Activated B cell treated with CpG ODN at 0.5 μM for 24 hours (primary cell): ENCODE measurements at places on chromosomes 5 and 9.

DNA sequence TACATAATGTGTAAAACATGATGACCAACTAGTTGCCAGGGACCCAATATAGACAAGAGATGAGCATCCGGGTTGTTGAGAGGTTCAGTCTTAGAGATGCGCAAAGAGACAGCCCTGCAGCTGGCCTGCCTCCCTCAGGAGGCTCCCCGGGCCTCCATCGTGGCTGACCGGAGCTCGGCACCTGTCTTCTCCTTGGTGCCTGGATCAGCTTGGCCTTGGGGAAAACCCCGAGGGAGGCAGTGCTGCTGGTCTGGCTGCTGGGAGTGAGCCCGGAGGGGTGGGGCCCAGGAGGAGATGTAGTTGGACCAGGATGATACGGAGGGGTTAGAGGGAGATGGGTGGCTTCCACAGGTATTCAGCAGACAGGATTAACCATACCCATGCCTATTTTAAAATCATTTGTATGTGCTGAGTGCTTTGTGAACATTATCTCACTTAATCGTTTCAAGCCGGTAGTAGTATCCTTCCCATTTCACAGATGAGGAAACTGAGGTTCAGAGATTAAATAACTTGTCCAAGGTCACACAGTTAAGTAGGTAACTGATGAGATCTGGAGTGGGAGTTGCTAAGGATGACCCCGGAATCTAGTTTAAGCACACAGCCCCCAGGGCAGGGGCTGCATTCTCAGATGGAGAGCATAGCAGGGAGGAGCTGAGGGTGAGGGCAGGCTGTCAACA, 173.8 kb downstream of the COL23A1 start:
- DNase-seq, result no peak

DNA sequence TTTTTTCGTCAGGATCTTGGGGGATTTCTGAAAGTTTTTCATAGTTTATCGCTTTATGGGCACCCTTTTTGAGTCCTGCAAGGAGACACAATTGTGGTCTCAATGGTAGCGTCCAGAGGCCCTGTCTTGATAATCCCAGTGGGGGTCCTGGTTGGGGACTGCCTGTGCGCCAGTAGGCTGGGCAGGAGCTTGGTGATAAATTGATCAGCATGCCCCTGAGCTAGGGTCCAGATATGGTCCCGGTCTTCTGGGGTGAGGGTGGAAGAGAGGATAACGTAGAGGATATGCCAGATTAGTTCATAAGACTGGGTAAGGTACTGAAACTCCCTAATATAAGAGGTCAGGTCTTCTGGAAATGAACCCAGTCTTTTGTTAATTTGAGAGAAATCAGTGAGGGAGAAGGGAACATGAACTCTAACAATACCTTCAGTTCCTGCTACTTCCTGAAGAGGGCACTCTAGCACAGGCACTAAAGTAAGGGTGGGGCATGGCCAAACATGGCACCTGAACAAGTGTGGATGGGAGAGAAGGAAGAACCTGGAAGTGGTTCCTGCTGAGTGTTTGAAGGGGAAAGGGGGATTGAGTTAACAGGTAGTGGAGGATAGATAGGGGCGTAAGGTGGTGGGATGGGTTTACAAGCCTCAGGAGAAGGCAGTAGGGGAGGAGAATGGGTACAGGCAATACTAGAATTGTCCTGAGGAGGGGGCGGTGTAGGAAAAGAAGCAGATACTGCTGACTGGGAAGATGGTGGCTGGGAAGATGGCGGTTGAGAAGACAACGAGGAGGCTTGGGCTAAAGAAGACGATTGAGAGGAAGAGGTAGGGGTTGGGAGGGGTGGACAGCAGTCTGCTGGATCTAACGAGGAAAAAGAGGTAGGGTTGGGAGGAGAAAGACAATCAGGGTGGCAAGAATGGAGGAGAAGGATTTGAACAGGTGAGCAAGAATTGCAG, 33.8 kb upstream of the ANXA2R start:
- no peak for DNase-seq

GRCh38 chr5:997711-998110, 10.9 kb upstream of the NKD2 start:
- no peak for DNase-seq

DNA sequence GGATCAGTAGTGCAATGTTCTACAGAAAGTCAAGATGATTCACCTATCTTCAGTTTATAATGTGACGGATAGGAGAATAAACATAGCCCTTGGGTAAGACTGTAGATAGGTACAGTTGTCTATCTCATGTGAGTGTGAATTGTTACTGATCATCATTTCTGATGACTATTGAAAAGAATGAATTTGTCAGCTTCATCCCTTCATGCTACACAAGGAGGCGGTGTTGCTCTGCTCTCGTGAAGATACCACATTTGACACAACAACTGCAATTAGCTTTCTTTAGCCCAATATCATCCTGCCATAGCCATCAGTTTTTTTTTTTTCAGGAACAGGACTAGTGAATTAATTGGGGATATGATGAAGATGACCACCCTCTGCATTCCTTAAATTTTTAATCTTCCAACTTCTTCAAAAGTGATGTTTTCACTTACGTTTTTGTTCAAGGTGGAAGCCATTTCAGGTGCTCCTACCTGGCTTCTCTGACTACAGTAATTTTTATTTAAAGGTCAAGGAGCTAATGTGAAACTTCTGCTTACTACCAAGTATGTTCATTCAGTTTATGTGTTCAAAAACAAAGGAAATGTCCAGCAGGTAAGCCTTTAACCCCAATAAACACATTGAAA, 152.9 kb upstream of the MOCS2 start:
- DNase-seq, result no peak

DNA sequence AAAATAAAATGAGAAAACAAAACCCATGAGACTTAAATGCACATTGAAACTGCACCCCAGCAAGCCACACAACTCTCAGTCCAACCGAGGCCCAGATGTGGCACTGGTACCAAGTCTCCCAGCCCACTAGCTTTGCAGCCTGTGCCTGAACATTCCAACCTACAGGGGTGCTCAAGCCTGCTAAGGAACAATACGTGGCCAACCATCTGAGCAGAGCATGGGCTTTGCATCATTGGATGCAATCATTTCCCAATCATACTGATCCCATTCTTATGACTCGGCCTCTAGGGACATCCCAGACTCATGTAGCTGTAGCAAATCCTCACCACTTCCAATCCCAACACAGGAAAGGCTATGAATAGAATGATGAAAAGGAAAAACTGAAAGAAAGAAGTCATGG, 297.2 kb downstream of the SPOCK1 start:
- no peak for DNase-seq

GRCh38 chr5:177404641-177405179, 4.2 kb upstream of the PFN3 start:
- no peak for DNase-seq
